ENCODE measurements at places on chromosomes 13 and 19.

GRCh38 chr13:43785650-43786471 lies 911 bp downstream of the ENOX1 start:
- no peak for DNase-seq

DNA sequence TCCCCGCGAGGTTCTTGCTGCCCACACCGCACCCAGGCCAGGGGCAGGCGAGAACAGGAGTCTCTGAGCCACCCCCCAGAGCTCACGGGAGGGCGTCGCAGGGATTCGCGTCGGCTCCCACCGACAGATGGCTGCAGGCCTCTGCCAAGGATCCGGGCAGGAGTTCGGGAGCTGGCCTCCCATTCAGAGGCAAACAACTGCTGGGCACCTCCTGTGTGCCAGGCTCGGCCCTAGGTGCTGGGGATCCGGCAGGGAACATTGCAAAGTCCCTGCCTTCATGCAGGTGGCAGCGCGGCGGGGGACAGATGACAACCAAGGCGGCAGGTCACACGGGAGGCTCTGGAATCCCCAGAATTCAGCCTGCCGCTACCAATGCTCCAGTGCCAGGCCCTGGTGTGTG lies 25.3 kb downstream of the LRRC4B start:
- no peak for DNase-seq

GRCh38 chr13:25132751-25133390 lies 36.9 kb downstream of the PABPC3 start:
- no peak for DNase-seq

DNA sequence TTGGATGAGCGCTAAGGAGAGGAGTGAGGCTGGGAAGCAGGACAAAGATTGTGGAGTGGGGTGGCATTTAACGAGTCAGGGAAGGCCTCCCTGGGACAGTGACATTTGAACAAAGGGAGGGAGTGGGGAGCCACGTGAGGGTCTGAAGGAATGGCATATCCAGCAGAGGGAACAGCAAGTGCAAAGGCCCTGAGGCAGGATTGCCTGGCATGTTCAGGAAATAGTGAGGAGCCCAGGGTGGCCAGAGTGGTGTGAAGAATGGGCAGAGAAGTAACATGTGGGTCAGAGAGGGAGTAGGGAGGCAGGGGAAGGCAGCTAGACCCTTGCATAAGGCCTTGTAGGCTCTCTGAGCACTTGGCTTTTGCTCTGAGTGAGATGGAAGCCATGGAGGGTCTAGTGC lies 14.9 kb upstream of the PVR start:
- no peak for DNase-seq

GRCh38 chr19:57813919-57814504 lies 701 bp downstream of the ZNF552 start:
- no peak for DNase-seq

- no peak for DNase-seq
Measured at GRCh38 chr19:49567861-49568441, 12.4 kb downstream of the NOSIP start.

DNA sequence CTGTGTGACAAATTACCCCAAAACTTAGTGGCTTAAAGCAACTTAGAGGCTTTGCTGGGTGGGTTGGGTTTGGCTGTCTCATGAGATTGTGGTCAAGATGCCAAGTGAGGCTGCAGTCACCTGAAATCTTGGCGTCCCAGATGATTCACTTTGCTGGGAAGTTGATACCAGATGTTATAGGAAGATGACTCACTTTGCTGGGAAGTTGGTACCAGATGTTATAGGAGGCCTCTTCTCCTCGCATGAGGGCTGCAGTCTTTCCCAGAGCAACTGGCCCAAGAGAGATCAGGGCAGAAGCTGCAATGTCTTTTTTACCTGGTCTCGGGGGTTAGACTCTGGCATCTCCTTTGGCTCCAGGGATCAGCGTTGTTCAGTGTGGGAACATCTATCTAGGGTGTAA lies 16.8 kb downstream of the TEX29 start:
- no peak for DNase-seq

DNA sequence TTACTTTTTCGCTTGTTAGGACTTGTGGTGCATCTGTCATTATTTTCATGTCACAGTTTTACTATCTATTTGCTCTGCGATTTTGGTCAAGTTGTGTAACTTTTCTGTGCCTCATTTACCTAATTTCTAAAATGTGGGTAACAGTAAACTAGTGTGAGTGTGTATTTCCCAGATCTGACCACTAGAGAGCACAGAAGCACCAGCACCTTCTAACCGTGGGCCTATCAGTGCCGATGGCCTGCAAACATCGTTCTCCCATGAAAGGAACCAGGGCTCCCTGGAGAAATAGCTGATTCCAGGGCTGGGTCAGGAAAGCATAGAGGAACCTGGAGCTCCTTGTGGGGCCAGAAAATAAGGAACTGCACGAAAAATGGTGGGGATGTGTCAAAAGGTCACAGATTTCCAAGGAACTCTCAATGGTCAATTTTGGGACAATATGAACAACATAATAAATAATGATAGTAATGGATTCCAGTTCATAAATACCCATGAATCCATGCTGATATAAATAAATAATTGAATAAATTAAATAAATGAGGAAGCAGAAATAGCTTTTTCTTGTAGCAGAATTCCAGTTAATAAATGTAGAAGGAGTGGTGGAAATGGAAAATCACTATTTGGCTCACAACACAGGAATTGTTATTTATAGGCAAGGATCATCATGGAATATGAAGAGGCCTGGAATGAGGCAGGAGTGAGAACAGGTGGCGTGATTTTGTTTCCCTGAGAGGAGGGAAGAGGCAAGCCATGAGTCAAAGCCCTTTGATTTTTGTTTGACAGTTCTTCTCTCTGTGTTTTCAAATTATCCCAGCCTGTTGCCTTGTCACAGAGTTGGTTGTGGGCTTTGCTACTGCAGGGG lies 31.1 kb downstream of the CEACAM8 start:
- DNase-seq = no peak

DNA sequence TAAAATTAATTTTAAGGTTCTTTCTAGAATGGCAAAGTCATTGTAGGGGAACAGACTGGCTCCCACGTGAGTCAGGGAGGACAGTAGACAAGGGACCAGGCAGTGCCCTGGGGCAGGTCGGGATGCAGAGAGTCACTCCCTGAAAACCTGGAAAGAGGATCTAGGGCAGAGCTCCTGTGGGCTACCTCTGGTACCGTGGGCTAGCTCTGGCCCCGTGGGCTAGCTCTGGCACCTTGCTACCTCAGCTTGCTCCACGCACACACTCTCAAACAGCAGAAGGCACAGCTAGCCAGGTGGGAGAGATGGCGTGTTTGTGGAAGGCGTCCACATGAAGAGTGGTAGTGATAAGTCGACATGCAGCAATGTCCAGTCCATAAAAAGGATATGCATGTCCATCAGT lies 66.7 kb upstream of the ARHGEF7 start:
- no peak for DNase-seq

- no peak for DNase-seq
Measured at GRCh38 chr13:99988529-99989275, 7.1 kb downstream of the ZIC2 start.

GRCh38 chr19:41298348-41298964 lies 11.5 kb upstream of the CCDC97 start:
- DNase-seq = peak; percentile 74

DNA sequence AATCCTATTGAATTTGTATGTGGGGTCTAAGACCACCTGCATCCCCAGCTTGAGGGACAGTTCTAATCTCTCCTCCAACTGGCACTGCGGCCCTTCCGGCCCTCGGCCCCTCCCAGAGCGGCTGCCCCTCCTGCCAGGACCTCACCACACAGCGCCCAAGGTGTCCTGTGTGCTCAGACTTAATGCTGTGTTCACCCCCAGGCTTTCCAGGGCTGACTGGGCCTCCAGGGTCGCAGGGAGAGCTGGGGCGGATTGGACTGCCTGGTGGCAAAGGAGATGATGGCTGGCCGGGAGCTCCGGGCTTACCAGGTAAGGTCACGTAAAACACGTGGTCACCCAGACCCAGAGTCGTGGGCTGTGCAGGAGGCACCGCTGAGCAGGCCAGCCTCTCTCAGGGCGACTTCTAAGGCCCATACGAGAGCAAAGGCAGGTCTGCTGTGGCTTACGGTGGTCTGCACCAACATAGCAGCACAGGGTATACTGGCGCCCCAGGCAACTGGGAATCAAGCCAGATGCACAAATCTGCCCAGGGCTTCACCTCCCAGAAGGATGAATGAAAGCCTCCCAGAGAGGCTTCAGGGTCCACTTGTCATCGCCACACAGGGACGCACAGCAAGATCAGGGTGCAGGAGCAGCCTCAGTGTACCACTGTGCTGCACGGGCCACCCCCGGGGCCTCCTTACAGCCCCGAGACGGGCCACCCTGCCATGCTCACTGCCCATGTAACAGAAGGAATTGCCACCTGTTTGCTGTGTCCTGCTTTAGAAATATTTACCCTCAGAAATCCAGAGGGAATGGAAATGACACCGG lies 69.4 kb downstream of the RAB20 start:
- no peak for DNase-seq

DNA sequence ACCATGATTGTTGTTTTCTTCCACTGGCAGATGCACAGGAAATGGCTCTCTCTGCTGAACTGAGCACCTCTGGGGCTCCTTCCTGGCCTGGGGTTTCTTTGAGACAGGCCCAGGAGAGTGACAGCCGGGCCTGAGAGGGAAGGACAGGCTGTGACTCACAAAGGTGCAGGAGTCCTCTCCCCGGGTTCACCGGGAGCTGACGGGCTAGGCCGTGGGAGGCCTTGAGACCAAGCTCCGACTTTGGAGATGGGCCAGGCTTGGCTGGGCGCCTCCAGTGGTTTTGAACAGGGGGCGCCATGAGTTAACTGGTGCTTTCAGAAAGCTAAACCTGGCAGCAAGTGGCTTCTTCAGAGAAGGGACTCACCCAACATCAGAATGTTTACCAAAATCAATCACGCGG lies 143.4 kb downstream of the URI1 start:
- DNase-seq = no peak

GRCh38 chr19:5313307-5313706 lies 27.3 kb downstream of the PTPRS start:
- DNase-seq = no peak

GRCh38 chr13:23432626-23433025 lies 876 bp downstream of the SACS start:
- no peak for DNase-seq

DNA sequence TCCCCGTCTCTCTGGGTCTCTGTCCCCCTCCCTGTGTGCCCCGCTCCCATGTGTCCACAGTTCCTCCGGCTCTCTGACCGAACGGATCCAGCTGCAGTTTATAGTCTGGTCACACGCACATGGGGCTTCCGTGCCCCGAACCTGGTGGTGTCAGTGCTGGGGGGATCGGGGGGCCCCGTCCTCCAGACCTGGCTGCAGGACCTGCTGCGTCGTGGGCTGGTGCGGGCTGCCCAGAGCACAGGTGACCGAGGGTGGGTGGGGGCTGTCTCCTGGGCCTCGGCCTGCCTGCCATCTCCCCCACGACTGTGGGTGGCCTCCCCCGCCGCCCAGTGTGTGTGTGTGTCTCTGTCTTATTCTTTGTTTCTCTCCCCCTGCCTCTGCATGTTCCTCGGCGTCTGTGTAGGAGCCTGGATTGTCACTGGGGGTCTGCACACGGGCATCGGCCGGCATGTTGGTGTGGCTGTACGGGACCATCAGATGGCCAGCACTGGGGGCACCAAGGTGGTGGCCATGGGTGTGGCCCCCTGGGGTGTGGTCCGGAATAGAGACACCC lies 10.3 kb downstream of the TRPM4 start:
- DNase-seq = no peak

DNA sequence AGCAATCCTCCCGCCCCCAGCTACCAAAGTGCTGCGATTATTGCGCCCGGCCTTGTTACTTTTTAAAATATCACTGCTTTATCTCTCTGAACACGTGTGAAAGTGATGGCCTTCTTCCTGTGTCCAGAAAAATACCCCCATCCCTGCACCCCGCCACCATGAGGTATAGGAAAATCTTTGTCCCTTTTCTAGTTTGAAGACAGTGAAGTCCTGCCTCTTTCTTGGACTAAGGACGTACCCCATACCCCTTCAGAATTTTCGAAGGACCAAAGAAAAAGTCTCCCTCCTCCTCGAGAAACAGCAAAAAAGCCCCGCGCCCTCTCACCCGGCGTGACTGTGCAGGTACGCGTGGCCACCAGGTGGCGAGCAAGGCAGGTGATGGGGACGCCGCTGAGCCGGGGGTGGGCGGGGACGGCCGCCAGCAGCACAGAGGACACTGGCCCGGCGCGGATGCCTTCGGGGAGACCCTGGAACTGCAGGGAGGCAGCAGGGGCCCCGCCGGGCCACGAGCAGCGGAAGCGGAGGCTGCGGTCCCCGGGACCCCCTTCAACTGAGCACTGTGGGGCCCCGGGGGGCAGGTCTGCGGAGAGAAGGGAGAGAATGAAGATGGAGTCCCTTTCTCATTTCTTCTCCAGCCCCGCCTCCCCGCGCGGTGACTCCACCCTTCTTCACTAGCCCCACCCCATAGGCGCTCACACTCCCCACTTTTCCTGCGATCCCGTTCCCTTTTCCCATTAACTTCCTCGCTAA lies 3.2 kb downstream of the VSIG10L start:
- peak; percentile 83 for DNase-seq

- no peak for DNase-seq
Measured at GRCh38 chr13:20559659-20560356, 7.1 kb upstream of the IFT88 start.

GRCh38 chr13:109802936-109803335 lies 16.6 kb upstream of the IRS2 start:
- no peak for DNase-seq

GRCh38 chr13:98975822-98976261 lies 2.0 kb downstream of the DOCK9 start:
- no peak for DNase-seq

- no peak for DNase-seq
Measured at GRCh38 chr19:2998642-2999041, 21.3 kb downstream of the TLE6 start.

GRCh38 chr13:99119656-99120055 lies 81.0 kb upstream of the UBAC2 start:
- DNase-seq = no peak

DNA sequence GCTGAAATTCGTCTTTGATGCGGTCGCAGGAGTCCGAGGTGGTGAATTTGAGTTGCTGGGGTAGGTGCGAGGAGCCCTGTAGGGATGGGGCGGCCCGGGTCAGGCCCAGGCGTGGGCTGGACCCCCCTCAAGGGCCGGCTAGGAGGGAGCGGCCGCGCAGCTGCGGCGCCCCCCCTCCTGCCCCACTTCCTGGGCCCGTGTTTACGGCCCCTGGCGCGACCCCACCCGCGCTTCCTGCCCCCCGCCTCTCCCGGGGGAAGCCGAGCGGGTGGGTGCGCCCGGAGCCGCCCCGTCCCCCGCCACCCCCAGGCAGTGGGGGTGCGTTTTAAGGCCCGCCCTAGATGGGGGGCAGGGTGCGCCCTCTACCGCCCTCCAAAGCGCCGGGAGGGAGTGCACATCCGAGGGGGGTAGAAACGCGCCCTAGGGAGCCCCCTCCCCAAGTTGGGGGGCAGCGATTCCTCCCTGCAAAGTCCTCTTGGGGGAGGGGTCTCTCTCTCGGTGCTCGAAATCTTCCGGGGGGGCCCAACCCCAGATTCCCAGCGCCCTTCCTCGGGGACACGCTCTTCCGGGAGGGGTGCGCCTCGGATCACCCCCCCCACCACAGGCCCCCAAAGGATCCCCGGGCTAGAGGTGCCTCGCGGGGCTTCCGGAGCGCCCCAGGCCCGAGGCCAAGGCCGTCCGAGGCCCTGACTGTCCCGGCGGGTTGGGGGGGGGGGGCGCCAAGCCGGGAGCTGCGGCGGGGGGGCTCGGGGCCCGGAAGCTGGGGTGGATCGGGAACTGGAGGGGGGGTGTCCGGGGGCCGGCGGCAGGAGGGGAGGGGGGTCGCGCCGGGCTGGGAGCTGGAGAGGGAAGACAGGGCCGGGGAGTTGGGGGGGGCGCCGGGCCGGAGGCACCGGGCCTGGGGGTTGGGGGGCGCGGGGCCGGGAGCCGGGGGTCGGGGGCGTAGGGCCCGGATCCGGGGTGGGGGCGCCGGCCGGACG lies 823 bp downstream of the TLE5 start:
- peak; percentile 70 for DNase-seq

GRCh38 chr13:77913003-77913402 lies 5.6 kb downstream of the EDNRB start:
- DNase-seq = no peak
